Cardiac fibroblast (primary cell): ENCODE measurements at places on chromosomes 7 and 10.

DNA sequence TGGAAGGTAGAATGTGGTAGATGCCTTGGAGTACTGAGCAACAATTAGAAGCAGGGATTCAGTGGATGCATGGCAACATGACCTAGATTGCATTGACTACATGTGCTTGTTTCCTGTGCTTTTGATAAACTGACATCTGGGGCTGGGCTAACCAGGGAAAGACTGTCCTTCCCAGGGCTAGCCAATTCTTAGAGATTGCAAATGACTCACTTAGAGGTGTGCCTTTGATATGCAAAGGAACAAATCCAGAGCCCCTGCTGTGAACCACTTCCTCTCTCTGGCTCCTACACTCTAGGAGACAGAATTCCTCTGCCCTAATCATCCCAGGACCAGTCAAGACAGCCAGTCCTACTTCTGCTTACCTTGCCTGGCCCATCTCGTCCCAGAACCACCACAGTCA is 651.5 kb downstream of the LRMDA start:
- DNase-seq = peak; percentile 29

DNA sequence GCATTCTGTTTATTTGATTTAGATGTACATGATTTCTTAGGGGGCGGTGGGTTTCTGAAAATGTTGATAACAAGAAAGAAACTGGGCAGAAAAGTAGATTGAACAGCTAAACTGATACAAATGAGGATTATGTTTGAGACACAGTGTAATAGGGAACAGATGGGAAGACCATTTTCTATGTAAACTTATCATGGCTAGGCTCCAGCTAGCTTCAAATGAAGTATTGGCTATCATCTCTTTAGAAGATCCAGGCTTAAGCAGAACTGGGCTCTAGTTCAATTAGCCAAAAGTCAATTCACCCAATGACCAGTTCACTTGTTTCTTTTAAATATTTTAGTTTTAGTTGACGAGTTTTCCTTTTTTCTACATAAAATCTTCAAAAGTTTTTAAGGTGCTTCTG is 639.5 kb downstream of the ANKRD7 start:
- DNase-seq = no peak

- peak; percentile 5 for DNase-seq
These were observed 208.5 kb upstream of the NRP1 start for GRCh38 chr10:33542752-33543505.

GRCh38 chr10:78857193-78857592 is 211.6 kb upstream of the ZMIZ1 start:
- DNase-seq = no peak

- DNase-seq = peak; percentile 60
These were observed 40.1 kb downstream of the BPGM start for GRCh38 chr7:134686786-134687185.
